Stimulated activated CD4-positive, alpha-beta T cell treated with anti-CD3 and anti-CD28 coated beads, Interleukin-1b, Interleukin-23, amount 100 ng/mL, for 1 hour (primary cell): ENCODE measurements at places on chromosomes 11 and 22.

GRCh38 chr11:134242376-134242775 lies 10.8 kb downstream of the THYN1 start:
- no peak for DNase-seq

GRCh38 chr11:134228625-134229024 lies 4.2 kb downstream of the VPS26B start:
- no peak for DNase-seq

DNA sequence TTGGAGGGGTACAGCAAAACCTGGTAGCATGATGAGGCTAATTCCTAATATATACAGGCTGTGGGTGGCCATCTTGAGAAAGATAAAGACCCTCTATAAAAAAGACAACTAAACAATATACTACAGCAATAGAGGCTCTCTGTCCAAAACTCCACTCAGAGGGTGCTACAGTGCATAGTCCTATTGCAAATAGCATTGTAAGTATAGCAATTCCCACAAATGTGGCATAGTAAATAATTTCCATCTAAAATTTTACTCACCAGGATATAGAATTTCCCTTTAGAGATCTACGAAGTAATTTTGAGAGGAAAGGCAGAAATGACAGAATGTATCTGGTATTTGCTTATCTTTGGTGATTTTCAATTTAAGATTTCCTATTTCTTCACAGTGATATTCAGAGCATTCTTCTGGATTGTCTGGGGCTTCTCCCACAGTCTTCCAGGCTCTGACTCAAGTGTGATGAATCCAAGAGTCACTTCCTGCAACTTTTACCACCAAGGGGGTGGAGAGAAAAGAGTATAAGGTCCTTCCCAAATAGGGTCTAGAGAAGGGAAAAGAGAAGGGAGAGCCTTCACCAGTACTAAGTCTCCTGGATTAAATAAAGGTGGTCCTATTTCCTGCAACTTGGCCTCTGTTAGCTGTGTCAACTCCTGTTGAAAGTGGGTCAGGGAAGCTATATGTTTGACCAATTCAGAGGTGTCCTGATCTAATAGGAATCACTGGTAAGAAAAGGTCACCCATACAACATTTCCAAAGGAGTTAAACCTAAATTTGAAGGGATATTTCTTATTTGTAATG lies 1054.7 kb upstream of the CNTN5 start:
- DNase-seq: no peak

- no peak for DNase-seq
Measured at GRCh38 chr22:34099278-34099677, 179.0 kb upstream of the LARGE1 start.

- no peak for DNase-seq
Measured at GRCh38 chr11:46917109-46917761, 1.1 kb downstream of the LRP4 start.

DNA sequence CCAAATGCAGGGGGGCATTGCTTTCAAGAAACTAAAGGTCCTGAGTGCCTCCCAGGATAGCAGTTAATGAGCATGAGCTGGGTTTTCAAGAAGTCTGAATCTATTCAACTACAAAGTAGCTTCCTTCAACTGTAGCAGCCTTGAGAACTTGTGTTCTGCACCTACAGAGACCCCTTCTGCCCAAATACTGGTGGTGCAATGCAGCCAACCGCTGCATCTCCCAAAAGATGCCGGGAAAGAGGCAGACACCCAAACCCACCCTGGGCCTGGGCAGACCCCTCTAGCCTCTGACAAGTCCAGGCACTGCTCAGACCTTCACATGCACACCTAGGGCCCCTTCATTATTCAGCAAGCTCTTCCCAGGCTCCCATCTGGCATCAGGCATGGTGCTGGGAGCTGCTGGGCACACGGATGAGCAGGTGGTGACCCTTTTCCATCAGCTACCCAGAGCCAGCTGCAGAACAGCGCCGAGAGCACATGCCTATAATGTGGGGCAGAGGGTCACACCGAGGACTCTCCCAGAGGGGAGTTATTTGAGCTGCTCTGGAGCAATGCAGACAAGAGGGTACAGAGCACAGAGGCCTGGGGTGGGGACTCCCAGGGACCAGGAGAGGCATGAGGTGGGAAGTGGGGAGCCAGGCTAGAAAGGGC lies 44.9 kb upstream of the ETS1 start:
- DNase-seq: no peak

GRCh38 chr11:128595775-128596174 lies 8.4 kb upstream of the ETS1 start:
- DNase-seq: no peak
